ENCODE measurements at places on chromosomes 11 and 22.
A peak's percentile ranks its signal among the peaks of the same experiment; 100 is the strongest.

DNA sequence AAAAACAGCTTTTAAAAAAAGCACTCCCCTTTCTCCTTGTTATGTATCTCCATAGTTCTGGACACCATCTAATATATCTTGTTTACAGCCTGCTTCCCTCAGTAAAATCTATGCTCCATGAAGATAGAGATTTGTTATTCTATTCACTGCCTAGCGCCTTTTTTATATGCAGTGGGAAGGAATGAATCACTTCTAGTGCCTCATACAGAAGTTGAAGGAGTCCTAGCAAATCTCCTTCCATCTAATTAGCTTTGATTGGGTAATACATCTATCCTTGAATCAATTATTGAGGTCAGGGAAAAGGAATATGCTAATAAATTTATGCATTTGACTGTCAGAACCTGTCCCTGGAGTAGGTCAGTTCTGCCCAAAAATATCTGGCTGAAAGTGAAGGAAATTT is 25.8 kb downstream of the SPA17 start:
- DNase-seq = no peak

- no peak for DNase-seq
Observed at GRCh38 chr22:40430991-40431390, 60.6 kb downstream of the SGSM3 start.

- no peak for DNase-seq
Observed at GRCh38 chr22:44996120-44996519, 13.7 kb downstream of the PHF21B start.

- no peak for DNase-seq
Observed at GRCh38 chr22:38173641-38173906, 8.1 kb downstream of the PLA2G6 start.

- no peak for DNase-seq
Observed at GRCh38 chr11:84905411-84905810, 721.7 kb downstream of the DLG2 start.

DNA sequence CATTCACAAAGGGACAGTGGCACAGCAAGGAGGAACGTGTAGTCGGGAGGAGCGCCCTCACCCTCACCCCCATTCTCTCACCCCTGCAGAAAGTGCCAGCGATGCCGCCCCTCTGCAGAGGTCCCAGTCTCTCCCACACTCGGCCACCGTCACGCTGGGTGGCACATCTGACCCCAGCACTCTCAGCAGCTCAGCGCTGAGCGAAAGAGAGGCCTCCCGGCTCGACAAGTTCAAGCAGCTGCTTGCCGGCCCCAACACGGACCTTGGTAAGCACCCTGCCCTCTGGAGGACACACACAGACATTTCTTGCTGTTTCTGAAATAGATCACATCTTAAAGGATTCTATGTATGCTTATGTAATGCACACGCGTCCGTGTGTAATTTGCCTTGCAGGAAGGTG is 34.9 kb downstream of the TBC1D22A start:
- DNase-seq = no peak

DNA sequence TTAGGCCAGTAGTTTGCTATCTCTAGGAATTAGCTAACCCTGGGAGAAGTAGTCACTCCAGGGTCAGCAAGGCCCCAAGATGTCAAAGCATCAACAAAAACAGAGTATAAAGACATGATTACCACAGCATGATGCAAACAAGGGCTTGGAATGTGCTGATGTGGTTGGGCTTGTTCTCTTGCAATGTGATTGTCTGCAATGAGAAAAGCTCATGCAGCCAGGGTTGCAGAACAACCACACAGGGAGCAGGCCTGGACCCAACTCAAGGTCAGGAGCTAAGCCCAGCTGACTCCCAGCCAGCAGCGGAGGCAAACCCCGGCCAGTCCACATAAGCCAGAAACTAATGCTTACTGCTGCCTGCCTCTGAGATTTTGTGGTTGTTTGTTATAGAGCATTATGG is 132.4 kb upstream of the ZC3H12C start:
- DNase-seq = no peak

DNA sequence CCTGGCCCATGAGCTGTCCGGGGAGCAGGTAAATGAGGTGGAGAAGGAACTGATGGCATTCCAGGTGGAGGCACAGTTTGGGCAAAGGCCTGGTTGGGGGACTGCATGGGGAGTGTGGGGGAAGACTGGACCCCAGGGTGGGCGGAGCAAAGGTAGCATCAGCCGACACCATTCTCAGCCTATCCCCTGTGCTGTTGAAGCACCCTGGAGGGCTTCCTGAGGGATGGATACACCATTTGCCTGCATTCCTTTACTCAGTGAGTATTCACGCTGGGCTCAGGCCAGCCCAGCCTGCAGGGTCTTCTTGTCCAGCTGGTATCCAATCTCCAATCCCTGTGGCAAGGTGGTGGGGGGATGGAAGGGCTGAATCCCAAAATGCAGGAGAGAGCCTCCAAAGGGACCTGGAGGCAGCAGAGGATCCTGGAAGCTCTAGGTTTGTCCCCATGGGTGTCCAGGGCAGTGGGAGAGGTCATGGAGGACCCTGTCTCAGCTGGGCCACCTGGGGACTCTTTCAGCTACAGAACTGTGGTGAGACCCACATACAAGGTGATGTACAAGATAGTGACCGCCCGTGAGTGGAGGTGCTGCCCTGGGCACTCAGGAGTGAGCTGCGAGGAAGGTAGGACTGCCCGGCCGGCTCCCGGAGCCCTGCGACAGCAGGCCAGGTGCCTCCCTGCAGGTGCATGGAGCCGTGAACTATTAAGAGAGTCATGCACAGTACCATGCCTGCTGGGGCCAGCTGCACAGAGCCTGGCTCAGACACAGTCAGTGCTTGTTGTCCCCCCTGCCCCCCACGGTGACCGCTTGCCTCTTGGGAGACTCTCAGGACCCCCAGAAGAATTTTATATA is 9.5 kb downstream of the EMID1 start:
- DNase-seq = no peak

DNA sequence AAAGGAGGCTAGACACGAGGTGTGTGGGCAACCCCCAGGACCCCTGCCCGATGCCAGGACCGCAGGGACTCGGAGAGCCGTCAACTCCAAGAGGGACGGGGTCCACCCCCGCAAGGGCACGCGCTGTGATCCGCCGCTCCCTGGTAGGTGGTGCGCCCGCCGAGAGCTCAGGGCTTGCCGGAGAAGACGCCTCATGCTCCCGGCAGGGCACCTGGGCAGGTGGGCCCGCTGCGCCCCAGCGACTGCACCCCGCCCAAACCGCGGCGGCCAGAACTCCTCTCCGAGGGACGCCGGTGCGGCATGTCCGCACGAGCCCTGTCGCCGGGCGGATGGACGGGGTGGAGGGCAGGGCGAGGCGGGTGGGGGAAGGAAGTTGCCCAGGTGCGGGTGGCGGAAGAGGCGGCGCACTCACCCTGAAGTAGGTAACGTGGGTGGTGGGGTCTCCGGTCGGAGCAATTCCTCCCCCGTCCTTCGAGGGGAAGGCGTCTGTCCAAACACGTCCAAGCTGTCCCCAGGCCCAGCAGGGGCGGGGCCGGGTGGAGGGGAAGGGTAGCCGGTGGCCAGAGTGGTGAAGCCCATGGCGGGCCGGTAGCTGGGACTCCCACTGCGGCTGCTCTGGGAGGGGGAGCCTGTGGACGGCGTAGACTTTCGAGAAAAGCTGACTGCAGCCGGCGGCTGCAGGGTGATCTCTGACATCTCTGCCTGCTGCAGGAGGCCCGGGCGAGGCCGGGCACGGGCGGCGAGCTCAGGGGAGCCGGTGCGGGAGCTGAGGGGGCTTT is 37.2 kb downstream of the IGSF9B start:
- no peak for DNase-seq

DNA sequence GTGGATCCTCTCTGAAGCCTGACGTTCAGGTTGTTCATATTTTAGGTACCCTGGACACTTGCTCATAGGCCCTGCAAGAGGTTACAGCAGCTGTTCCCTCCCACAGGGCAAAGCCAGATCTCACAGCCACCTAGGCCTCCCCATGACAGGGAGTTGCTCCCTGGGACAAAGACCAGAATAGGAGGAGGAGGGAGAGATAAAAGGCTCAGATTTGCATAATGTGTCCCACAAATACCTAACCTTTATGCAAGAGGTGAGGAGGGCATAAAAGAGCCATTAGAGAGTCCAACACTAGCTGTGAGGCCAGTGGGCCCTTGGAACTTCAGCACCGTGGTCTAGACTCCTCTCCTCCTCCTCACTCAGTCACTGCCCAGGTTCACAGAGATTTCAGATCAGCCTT is 33.8 kb downstream of the ZNF280B start:
- DNase-seq = no peak

DNA sequence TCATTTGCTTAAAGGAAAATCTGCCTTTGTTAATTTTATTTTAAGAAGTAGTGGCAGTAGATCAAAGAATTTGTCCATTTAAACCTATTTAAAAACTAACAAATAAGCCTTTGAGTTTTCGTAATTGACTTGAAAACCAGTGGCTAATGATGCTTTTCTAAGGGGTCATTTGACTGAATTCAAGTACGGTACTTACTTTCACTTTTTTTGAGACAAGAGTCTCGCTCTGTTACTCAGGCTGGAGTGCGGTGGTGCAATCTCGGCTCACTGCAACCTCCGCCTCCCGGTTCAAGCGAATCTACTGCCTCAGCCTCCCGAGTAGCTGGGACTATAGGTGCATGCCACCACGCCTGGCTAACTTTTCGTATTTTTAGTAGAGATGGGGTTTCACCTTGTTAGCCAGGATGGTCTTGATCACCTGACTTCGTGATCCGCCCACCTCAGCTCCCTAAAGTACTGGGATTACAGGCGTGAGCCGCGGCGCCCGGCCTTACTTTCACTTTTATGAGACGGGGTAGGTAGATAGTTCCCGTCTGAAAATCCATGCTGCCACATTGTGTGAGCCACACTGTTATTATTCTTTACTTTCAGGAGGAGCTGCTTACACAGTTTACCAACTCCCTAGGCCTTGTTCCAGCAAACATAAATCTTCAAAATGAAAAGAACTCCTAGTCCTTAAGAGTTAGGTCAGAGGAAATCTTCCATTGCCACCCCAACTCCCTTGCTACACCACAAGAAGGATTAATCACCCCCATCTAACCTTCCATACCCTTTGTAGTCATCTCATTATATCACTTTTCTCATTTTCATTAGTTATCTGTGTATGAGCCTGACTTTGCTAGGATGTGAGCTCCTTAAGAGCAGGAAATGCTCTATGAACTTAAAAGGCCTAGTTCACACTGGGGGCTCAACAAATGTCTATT is 926.6 kb upstream of the CCDC90B start:
- no peak for DNase-seq

GRCh38 chr22:23282089-23282501 is 101.8 kb downstream of the BCR start:
- no peak for DNase-seq

GRCh38 chr11:83072350-83073242 is 899 bp upstream of the RAB30 start:
- DNase-seq = peak; percentile 10

DNA sequence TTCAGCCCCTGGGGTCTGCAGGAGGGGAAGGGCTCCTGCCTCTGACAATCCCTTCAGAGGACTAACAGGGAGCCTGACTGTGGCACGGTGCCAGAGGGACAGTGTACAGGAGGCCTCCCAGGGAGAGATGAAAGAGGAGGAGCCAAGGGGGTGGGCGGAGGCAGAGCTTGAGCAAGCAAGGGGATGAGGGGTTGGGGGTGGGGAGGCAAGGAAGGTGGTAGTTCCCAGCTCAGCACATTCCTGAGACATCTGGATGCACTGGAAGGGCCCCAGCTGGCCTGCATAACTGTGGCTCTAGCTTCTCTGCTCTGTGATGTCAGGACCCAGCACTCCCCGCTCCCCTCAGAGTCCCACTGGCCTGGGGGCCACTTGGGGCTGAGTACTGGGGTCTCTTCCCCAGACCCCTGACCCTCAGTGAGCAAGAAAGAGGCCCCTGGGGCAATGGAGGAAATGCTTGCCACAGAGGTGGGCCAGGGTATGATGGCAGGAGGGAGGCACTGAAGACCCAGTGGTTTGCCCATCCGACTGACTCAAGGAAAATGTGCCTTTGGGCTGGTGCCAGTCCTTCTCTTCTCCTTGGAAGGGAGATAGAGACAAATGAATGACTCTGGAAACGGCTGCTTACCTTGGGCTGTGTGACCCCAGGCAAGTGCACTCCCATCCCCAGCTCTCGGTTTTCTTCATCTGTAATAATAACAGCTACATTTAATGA is 13.3 kb downstream of the CREB3L1 start:
- no peak for DNase-seq

GRCh38 chr11:121389651-121390050 is 62.5 kb upstream of the SORL1 start:
- no peak for DNase-seq

DNA sequence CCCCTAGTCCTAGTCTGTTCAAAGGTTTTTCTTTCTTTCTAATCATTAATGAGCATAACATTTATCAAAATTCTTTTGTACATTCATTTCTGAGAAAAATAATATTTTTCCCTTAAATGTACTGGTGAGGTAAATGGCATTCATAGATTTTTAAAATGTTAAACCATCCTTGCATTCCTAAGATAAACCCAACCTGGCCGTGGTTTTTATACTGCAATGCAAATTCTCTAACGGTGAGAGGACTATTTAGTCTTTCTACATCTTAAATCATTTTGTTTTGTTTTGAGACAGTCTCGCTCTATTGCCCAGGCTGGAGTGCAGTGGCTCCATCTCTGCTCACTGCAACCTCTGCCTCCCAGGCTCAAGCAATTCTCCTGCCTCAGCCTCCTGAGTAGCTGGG is 40.6 kb downstream of the TRMU start:
- no peak for DNase-seq

GRCh38 chr11:73645972-73646631 is at the start of gene PLEKHB1:
TSS of gene PLEKHB1 (plus strand) at chr11:73646581. CDS start at chr11:73646609, 28 bp downstream.
- no peak for DNase-seq

DNA sequence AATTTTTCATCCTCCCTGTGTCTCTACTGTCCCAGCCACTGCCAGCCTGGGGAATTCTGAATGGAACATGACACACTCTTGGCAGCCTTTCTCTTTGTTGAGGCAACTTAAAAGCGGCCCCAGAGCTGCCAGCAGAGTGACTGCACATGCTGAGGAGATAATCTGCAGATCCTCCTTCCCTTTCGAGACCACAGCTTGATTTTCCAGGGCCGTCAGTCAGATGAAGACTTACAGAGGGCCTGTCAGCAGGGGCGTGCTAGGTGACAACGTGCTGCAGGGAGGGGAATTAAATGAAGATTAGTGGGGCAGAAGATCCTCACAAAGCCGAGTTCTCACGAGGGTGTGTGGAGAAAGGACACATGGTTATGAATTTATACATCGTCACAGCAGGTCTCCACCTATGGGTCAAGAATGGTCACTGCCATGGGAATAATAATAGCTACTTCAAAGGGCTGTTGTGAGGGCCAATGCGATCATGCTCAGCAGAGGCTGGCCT is 193.5 kb upstream of the PITPNB start:
- no peak for DNase-seq

GRCh38 chr11:108562746-108563581 is 30.6 kb downstream of the EXPH5 start:
- no peak for DNase-seq

- DNase-seq = no peak
Observed at GRCh38 chr11:69630017-69630416, 10.9 kb upstream of the CCND1 start.

All from activated CD4-positive, alpha-beta T cell treated with anti-CD3 and anti-CD28 coated beads, Interleukin-2, amount 50 U/mL, for 48 hours (primary cell).